ENCODE measurements at places on chromosomes 7 and 10. TPM values are rescaled to one million over a fixed set of nuclear protein-coding genes. Genes with fewer than 3 reads are reported as not detected.

The GIMAP6 gene
- total RNA-seq = 39.7 TPM

The CALCR gene
- not detected for total RNA-seq

The ANKRD26 gene
- 9.2 TPM for total RNA-seq

The CLRN3 gene
- not detected for total RNA-seq

The BTBD16 gene
- not detected for total RNA-seq

DNA sequence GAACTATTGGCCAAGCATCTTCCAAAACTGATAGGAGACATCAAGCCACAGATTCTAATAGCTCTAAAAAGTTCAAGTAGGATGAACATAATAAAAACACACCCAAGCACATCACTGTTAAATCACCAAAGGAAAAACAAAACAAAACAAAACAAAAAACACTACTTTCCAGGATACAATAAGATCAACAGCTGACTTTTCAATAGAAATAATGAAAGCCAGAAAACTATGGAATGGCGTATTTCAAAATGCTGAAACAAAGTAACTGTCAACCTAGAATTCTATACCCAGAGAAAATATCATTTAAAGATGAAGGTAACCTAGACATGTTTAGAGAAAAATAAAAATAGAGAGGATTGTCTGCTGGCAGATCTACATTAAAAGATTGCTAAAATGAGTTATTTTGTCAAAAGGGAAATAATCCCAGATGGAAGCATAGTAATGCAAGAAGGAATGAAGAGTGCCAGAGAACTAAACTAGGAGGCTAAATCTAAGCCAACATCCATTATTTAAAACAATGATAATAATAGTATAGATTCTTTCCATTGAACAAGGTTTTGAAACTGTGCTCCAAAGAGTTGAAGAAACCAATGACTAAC lies 13.9 kb downstream of the TUBAL3 start:
- no peak for DNase-seq
- H3K4me1 ChIP-seq = no peaks in the 10 kb centered on the region
- H3K36me3 ChIP-seq = no peaks in the 10 kb centered on the region
- H3K27ac ChIP-seq = no peak overlapping the region
- no peaks in the 10 kb centered on the region for H3K27me3 ChIP-seq

GRCh38 chr10:100715445-100716385 lies 29.7 kb upstream of the PAX2 start:
- H3K36me3 ChIP-seq = no peaks in the 10 kb centered on the region
- no peak overlapping the region for H3K27ac ChIP-seq
- no peak overlapping the region for H3K4me3 ChIP-seq
- DNase-seq = no peak

- H3K27ac ChIP-seq = no peak overlapping the region
- DNase-seq = no peak
- H3K4me1 ChIP-seq = no peaks in the 10 kb centered on the region
- no peaks in the 10 kb centered on the region for H3K36me3 ChIP-seq
These were observed 83.1 kb downstream of the THSD7A start for GRCh38 chr7:11748884-11749283.

DNA sequence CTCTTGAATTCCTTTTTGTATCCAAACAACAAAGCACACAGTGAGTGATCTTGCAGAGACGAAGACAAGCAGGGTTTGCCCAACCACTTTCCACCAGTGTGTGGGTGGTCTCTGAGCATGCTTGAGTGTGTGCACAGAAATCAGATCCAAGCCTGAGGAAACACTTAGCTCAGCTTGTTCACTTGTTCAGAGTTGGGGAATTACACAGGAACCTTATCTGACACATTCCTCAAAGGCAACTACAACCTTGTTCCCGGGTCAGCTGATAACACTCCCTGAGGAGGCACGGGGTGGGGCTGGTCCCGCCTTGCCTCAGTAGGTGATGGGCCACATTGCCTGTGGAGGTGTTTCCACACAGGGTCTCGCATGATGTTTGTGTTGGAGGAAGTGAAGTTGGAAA lies 216.9 kb downstream of the DYNC1I1 start:
- no peaks in the 10 kb centered on the region for H3K36me3 ChIP-seq
- H3K4me1 ChIP-seq = no peaks in the 10 kb centered on the region
- no peak for DNase-seq
- H3K4me3 ChIP-seq = no peak overlapping the region

GRCh38 chr10:58064714-58065528 lies 202.8 kb downstream of the IPMK start:
- no peak overlapping the region for H3K27ac ChIP-seq
- no peaks in the 10 kb centered on the region for H3K36me3 ChIP-seq
- no peaks in the 10 kb centered on the region for H3K27me3 ChIP-seq
- DNase-seq = no peak
- no peaks in the 10 kb centered on the region for H3K4me1 ChIP-seq

DNA sequence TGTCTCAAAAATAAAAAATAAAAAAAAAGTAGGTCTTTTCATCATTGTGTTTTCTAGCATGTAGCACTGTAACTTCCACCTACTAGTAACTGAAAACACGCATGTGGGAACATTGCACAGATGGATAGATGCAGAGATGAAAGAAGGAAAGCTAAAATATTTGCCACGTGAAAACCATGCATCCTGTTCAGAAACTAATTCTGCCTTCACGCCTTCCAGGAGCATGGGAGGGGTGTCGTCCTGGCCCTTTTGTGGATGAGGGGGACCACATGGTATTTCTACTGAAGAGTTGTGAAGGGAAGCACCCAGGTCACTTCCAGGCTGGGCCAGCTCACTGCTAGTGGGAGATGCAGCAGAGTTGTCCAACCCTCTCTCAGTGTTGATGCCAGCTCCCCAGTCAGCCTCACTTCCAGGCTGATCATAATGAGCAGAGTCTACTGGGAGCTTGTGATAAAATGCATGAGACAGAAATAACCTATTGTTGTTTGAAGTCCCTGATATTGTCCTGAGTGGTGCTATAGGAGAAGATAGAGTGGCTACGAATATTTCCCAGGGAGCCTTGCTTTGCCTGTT lies 287.1 kb upstream of the CELF2 start:
- H3K27me3 ChIP-seq = no peaks in the 10 kb centered on the region
- H3K4me3 ChIP-seq = no peak overlapping the region
- no peaks in the 10 kb centered on the region for H3K4me1 ChIP-seq
- no peaks in the 10 kb centered on the region for H3K36me3 ChIP-seq

DNA sequence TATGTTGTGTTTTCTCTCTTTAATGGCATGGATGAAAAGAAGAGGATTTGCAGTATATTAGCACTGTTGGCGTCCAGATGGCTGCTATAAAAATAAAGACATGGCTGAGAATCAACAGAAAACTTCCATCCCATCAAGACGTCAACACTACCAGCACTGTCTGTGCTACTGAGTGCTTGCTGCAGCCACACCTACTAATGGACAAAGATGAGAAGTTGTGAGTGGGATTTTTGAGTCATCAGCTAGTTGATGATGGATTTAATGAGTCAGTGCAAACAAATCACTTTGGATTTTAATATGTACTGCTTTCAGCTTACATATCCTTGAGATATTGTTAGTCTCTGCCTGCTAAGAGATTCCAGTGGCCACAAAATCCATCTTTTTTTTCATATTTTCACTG lies 631.0 kb upstream of the ANKRD30A start:
- H3K27me3 ChIP-seq = no peaks in the 10 kb centered on the region
- no peak overlapping the region for H3K27ac ChIP-seq

DNA sequence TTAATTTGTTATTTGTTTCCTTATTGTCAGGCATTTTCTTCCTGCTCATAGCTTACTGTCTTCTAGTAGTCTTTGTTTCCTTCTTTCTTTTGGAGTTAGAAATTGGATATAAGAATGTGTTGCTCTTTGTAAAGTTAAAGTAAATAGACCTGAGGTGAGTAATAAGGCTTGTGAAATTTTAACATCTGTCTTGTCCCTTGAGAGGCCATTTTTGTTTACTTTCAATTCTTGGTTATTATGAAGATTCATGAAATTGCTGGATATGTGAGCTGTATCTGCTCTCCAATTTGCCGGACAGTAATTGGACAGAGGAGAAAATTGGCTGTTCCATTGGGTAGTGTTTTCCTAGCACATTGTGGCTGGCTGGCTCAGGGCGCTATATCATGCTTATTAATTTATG lies 260.7 kb downstream of the EXOC4 start:
- H3K4me3 ChIP-seq = no peak overlapping the region
- no peak for DNase-seq
- no peaks in the 10 kb centered on the region for H3K27me3 ChIP-seq

- no peak overlapping the region for H3K27ac ChIP-seq
- H3K4me3 ChIP-seq = no peak overlapping the region
- peaks cover 2% of the 10 kb centered on the region for H3K4me1 ChIP-seq
These were observed 253.5 kb upstream of the LRGUK start for GRCh38 chr7:133873631-133874030.

- H3K4me1 ChIP-seq = peaks cover 12% of the 10 kb centered on the region
- peaks cover 17% of the 10 kb centered on the region for H3K27me3 ChIP-seq
- no peak for DNase-seq
- H3K36me3 ChIP-seq = no peaks in the 10 kb centered on the region
- no peak overlapping the region for H3K4me3 ChIP-seq
These were observed 421.4 kb upstream of the MGMT start for GRCh38 chr10:129045599-129045998.

GRCh38 chr7:113013761-113014449 lies 72.7 kb downstream of the GPR85 start:
- H3K4me3 ChIP-seq = no peak overlapping the region
- no peaks in the 10 kb centered on the region for H3K4me1 ChIP-seq
- H3K27ac ChIP-seq = no peak overlapping the region
- H3K27me3 ChIP-seq = no peaks in the 10 kb centered on the region
